ENCODE measurements at places on chromosomes 16 and 17.
A peak's percentile ranks its signal among the peaks of the same experiment; 100 is the strongest.

GRCh38 chr16:23082161-23082788 lies 67.0 kb downstream of the USP31 start:
- no peaks in the 10 kb centered on the region for H3K27me3 ChIP-seq
- H3K4me3 ChIP-seq = no peak overlapping the region
- no peak overlapping the region for H3K27ac ChIP-seq
- no peaks in the 10 kb centered on the region for H3K4me1 ChIP-seq

DNA sequence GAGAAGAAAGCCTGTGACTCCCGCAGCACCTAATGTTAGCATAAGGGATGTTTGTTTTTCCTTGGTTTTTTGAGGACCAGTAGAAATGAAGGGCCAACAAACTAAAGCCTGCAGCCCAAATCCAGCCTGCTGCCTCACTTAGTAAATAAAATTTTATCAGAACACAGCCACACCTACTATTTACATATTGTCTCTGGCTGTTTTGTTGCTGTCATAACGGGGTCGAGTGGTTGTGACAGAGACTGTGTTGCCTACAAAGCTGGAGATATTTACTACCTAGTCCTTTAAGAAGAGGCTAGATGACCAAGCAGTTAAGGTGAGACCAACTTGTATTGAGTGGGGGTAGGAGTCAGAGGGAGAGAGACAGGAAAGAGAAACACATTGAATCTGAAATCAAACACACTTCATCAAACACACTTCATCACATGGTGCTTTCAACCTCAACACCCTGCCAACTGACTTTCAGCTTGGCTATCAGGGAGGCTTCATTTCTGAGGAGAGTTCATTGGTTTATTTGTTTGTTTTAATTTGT lies 546.3 kb upstream of the CDH11 start:
- no peaks in the 10 kb centered on the region for H3K4me1 ChIP-seq
- DNase-seq = no peak
- H3K36me3 ChIP-seq = no peaks in the 10 kb centered on the region
- H3K27ac ChIP-seq = no peak overlapping the region
- no peak overlapping the region for H3K4me3 ChIP-seq

GRCh38 chr16:23949630-23950290 lies 114.0 kb downstream of the PRKCB start:
- H3K27ac ChIP-seq = peak overlapping the region; percentile 86
- no peaks in the 10 kb centered on the region for H3K27me3 ChIP-seq
- H3K4me3 ChIP-seq = peak overlapping the region; percentile 60

DNA sequence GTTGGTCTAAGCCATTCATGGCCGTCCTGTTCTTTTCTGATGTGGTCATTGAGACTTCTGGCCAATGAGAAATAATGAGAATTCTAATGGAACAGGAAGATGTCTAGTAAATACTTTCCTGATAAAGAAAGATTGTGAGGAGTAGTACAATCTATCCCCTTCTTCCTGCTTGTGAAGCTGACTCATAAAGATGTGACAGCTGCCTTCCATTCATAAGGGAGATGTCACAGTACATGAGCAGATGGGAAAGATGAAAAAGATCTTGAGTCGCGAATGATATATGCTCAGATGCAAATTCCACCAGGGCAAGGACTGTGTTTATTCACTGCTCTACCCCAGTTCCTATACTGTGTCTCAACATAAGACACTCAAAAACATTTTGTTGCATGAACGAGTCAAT lies 111.7 kb upstream of the FOXF1 start:
- H3K27ac ChIP-seq = no peak overlapping the region
- H3K36me3 ChIP-seq = no peaks in the 10 kb centered on the region
- no peak overlapping the region for H3K4me3 ChIP-seq
- H3K4me1 ChIP-seq = no peaks in the 10 kb centered on the region
- H3K27me3 ChIP-seq = no peaks in the 10 kb centered on the region

Measured in central memory CD8-positive, alpha-beta T cell (primary cell).